ENCODE measurements at places on chromosomes 12 and 14.

- peak; percentile 27 for DNase-seq
Observed at GRCh38 chr12:106583242-106584103, 669 bp downstream of the RFX4 start.

GRCh38 chr14:60508707-60509437 is at the start of gene SIX6:
Gene SIX6 (plus strand): TSS chr14:60509146. CDS start chr14:60509399, 253 bp downstream.
- no peak for DNase-seq

GRCh38 chr14:32762886-32763285 is 175.8 kb upstream of the NPAS3 start:
- DNase-seq: no peak

GRCh38 chr12:44126806-44127205 is 290.9 kb downstream of the TMEM117 start:
- no peak for DNase-seq

- DNase-seq: no peak
Observed at GRCh38 chr12:45138609-45139008, 77.3 kb upstream of the ANO6 start.

- DNase-seq: peak; percentile 82
Observed at GRCh38 chr12:52836042-52836466, 1.9 kb upstream of the KRT79 start.

- no peak for DNase-seq
Observed at GRCh38 chr12:116697305-116697704, 40.6 kb downstream of the SPRING1 start.

- DNase-seq: peak; percentile 81
Observed at GRCh38 chr12:42482748-42483520, 106.6 kb downstream of the PRICKLE1 start.

- no peak for DNase-seq
Observed at GRCh38 chr14:57227083-57227482, 41.6 kb downstream of the EXOC5 start.

- DNase-seq: no peak
Observed at GRCh38 chr14:99124482-99125105, 147.4 kb downstream of the BCL11B start.

DNA sequence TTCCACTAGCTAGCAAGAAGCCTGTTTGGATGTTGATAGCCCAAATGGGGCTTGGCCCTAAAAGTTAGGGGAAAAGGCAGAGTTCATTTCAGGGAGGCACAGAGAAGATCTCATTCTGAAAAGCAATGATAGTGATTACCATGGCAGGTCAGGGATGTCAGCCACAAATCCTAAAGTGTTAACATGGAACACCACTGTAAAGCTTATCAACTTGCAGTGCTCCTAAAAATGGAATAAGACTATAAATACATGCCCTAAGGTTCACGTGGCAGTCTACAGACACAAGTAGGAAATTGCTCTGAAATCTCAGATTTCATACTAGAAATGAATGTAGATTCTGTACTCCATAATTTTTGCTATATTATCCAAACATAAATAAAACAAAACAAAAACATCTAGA is 280.0 kb upstream of the E2F7 start:
- DNase-seq: no peak

DNA sequence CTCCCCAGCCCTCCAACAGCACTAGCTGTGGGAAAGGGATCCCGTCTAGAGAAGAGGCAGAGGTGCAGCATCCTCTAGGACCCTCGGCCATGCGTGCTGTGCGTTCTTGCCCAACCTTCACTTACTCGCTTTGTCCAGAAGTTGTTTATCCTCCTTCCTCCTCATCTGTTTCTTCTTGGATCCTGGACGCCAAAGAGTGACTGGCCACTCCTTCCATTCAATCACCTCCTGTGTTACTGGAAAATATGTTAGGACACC is 140.5 kb downstream of the ZFP36L1 start:
- no peak for DNase-seq

GRCh38 chr12:54622463-54623183 is 12.1 kb downstream of the LACRT start:
- DNase-seq: no peak

- DNase-seq: peak; percentile 39
Observed at GRCh38 chr12:124036657-124037109, 63.7 kb downstream of the ZNF664 start.

DNA sequence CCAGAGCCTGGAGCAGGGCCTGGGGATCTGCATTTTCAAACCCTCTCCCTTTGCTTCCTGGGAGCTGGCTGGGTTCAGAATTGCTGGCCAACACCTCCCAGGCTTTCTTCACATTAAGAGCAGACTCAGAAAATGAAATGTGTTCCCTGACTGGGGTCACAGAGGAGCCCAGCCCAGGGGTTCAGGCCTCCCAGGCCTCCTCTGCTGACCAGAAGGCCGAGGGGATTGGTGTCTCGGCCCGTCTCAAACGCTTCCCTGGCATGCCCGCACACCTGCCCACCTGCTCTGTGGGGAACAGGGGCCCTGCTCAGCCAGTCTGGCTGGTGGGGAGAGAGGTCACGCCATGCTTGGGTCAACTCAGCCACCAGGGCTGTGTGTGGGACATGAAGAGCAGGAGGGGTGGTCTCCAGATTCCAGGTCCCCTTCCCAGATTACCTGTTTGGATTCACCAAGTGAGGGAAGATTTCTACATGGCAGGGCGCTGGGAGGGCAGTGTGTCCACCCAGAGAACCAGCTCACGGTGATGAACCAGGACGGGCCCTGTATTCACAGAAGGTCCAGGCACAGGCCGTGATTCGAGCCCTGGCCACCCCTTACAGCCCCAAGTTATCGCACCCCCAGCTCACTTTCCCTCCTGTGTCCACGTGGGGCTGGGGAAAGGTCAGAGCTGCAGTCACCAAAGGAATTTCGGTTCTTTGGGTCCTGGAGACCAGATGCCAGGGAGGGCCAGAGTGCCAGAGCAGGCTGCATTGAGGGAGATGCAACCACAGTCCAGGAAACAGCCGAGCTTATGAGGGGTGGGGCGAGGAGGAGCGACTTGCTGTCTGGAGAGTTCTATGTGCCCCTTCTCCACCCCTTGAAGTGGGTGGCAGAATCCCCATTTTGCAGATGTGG is 55.2 kb upstream of the RIN3 start:
- no peak for DNase-seq

DNA sequence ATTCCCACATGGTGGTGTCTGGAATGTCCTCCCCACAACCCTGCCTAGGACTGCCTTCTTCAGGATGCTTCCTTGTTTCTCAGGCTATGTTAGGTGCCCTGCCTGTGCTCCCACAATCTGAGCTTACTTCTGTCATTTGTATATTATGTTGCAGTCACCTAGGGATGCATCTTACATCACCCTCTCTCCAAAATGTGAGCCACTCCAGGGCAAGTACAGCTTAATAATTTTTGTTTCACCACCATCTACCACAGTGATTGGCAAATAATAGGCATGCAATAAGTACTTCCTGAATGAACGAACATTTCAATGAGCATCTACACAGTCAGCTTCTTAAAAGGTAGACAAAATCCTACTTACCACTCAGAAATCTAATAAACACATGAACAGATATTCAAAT is 37.6 kb downstream of the ZFYVE26 start:
- DNase-seq: no peak

DNA sequence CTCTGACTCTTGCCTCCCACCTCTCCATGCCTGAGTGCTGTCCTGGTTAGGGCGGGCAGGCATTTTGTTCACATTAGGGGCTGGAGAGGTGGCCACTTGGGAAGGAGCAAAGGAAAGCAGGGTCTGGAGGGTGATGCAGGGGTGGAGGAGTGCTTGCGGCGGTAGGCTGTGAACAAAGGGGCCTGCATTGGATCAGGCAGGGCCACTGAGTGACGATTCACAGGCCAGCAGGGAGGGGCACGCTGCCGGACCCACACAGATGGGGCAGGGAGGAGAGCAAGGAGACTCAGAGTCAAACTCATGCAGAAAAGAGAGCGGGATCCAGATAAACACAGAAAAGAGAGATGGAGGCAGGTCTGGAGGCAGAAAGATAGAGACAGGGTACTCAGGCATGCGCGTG is 58.4 kb upstream of the TBX3 start:
- no peak for DNase-seq

- no peak for DNase-seq
Observed at GRCh38 chr14:76500011-76500410, 124.1 kb downstream of the ESRRB start.

DNA sequence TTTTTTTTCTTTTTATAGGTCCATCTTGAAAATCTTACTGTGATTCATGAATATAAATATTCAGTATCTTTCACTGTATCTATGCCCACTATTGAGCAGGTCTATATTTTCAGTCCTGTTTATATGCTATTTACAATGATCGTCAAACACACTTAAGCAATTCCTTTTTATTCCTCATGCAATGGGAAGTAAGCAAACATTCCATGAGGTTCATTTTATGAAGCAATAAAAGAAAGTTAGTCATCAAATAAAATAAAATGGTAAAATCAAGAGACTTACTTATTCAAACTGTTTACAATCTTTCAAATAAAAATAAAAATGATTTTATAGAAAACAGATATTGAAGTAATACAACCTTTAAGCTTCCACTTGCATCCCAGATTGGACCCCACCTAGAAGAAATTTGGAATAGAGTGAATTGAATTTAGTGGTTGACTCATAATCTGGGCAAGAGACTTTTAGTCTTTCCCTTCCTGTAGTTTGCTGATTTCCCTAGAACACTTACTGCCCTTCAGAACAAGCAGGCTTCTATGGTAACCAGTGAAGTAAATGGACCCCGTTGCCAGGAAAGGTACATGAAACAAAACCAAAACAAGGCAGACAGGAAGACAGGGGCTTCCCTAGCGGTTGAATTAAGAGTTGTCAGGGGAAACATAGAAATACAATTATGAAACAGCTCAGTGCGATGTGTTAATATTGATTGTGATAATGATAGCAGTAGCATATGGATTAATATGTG is 241.0 kb upstream of the ATP2B1 start:
- peak; percentile 36 for DNase-seq

GRCh38 chr12:89236748-89237383 is 115.4 kb downstream of the DUSP6 start:
- no peak for DNase-seq

GRCh38 chr12:10205220-10205807 is 7.4 kb upstream of the GABARAPL1 start:
- DNase-seq: no peak

GRCh38 chr12:124327362-124328043 is 32.6 kb downstream of the RFLNA start:
- DNase-seq: no peak

- peak; percentile 76 for DNase-seq
Observed at GRCh38 chr12:118120579-118121363, 15.2 kb upstream of the PEBP1 start.

- DNase-seq: peak; percentile 82
Observed at GRCh38 chr14:23559010-23559925, 3.2 kb downstream of the THTPA start.

GRCh38 chr12:105764216-105764835 is 374.4 kb downstream of the NUAK1 start:
- DNase-seq: no peak
